MV-4-11 (cell line): ENCODE measurements at places on chromosomes 2 and 18.

DNA sequence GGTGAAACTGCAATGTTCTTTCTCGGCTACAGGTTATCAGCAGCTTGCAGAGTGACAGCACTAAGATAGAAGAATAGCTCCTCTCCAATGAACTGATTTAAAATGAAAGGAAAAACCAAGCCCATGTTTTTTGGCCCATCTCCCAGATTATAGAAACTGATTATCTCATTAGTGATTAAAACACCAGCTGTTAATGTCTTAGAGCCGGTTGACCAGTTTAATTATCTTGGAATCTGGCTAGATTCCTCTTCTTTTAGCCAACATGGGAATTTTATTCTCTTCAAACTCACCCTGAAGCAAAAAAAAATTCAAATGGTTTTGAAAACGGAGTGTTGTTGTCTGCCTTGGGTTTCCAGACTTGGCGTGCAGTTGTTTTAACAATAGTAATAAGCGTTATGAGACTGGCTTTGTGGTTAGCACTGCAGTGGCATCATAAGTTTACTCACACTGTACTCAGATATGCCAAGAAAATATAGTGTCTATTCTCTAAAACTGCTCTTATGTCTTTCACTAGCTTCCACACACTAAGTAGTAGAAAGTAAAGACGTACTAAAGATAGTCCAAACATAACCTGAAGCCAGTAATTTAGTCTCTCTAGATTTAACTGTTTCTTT lies 665.3 kb downstream of the STK39 start:
- DNase-seq, result no peak

- DNase-seq, result no peak
Observed at GRCh38 chr2:1841461-1841860, 97.1 kb upstream of the PXDN start.

GRCh38 chr2:120930864-120931263 lies 195.2 kb downstream of the GLI2 start:
- DNase-seq, result no peak

DNA sequence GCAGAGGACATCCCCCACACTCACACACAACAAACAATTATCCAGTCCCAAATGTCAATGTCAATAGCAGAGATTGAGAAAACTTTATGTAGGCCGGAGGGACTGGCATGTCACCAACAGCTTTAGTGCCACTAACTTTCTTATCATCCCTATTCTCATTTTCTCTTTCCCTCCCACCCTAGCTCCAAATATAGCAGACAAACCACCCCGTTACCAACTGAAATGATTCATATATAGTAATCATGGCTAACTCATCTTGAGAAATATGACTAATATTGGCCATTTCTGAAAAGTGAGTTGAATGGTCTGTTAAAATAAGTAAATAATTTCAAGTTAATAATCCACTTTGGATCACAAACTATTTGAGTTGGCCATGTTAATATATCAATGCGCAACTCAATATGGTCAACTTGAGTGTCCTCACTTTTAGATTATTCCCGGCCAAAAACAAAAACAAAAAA lies 242.1 kb upstream of the RND3 start:
- no peak for DNase-seq

DNA sequence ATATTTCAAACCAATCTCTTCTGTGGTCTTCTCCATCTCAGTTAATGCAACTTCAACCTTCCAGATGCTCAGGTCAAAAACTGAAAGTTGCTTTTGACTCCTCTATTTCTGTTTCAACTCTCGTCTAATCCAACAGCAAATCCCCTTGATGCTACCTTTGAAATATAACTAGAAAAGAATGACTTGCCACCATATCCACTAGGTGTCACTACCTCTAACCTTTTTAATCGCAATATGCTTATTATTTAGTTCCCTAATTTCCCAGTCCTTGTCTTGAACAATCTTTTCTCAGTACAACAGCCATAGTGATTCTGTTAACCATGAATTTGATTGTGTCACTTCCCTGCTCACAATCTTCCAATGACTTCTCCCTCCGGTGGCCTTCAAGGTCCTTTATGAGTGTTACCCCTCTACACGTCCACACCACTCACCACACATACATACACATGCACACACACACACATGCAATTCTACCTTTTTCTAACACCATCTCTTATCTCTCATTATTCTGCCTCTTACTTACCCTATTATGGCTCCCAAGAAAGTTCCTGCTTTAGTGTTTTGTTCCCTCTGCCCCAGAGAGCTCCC lies 245.5 kb upstream of the KCNJ3 start:
- peak; percentile 33 for DNase-seq

- no peak for DNase-seq
Observed at GRCh38 chr2:44211183-44211582, 42.5 kb downstream of the PPM1B start.
